ENCODE measurements at places on chromosomes 2 and 18. TPM values are rescaled to one million over a fixed set of nuclear protein-coding genes. Genes with fewer than 3 reads are reported as not detected.

GRCh38 chr2:140502951-140503630, 1627.7 kb downstream of the LRP1B start:
- DNase-seq: no peak

DNA sequence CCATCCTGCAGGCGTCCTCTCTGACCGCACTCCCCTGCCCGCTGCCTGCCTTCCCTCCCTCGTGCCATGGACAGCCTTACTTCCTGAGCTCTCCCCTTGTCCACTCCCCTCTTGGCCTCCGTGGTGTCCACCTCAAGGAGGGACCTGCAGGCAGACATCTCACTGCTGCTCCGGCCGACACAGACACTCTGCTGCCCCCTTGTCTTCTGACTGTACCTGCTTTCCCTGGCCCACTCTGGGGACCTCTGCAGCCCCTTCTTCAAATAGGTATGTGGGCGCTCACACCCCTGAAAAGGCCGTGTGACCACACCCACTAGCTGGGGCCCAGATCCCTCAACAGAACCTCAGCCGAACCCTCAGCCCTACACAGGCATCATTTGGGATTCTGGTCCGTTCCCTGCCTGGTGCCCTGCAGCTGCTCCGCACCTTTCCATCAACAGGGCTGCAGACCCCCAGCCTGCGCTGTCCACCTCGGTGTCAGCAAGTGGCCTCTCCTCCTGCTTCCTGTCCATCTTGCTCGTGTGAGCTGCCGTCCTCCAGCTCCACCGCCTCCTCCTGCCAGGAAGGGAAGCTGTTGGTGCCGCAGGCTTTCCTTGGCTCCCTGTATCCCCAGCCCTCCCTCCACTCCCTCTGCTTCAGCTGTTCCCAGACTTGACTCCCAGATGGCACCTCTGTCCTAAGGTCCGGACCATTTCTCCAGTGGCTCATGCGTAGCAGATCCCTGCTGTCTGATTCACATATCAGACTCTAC, 94.1 kb downstream of the KLHL29 start:
- no peak for DNase-seq

DNA sequence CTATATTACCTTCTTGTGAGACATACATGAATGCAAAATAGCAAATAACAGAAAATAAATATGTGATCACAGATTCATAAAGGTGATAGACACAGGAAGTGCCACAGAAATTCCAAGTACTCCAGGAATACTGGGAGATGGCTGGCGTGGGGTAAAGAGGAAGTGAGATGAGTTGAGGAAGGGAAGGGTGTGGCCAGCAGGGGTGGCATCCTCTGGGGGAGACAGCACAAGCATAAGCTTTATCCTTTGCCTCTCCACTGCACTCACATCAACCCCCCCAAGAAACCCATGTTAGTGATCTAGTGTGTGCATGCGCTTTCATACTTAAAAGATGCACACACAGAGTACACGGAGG, 94.8 kb upstream of the B3GNT7 start:
- no peak for DNase-seq

The ICOS gene
- polyA plus RNA-seq: 14.0 TPM

The LAMA3 gene
- polyA plus RNA-seq: not detected

All from naive thymus-derived CD8-positive, alpha-beta T cell (primary cell).